Stimulated activated CD8-positive, alpha-beta memory T cell treated with anti-CD3 and anti-CD28 coated beads, Interleukin-7, amount 100 ng/mL, for 48 hours (primary cell): ENCODE measurements at places on chromosomes 2 and 18.

- DNase-seq, result no peak
Observed at GRCh38 chr2:44131177-44131576, 37.5 kb upstream of the PPM1B start.

- DNase-seq, result no peak
Observed at GRCh38 chr18:13511961-13512577, 214.3 kb downstream of the FAM210A start.

DNA sequence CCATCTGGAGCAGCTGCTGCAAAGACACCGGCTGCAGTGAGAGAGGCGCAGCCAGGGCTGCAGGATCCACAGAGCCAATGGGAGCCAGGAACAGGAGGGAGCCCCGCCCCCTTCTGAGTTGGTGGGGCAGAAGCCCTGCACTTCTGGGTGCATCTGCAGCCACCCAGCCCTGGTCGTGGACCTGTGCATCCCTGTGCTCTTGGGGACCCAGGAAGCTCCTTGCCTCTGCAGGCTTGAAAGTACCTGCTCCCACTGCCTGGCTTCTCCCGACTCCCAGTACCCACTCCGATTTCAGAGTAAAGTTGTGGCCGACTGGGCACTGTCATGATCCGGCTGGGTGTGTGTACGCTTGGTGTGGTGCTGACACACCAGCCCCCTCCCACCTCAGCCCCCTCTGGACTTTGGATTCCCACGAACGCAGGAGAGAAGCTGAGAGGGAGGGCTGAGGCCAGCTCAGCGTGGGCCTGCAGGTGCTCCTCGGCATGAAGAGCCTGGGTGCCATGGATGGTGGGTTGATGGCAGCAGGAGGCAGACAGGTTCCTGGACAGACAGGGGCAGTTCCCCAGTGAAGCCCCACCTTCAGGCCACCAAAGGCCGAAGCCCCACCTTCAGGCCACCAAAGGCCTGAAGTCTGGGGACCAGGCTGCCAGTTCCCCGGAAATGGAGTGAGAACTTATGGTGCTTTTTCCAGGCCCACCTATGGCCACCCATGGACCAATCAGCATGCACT lies 34.9 kb downstream of the LRRTM4 start:
- no peak for DNase-seq

DNA sequence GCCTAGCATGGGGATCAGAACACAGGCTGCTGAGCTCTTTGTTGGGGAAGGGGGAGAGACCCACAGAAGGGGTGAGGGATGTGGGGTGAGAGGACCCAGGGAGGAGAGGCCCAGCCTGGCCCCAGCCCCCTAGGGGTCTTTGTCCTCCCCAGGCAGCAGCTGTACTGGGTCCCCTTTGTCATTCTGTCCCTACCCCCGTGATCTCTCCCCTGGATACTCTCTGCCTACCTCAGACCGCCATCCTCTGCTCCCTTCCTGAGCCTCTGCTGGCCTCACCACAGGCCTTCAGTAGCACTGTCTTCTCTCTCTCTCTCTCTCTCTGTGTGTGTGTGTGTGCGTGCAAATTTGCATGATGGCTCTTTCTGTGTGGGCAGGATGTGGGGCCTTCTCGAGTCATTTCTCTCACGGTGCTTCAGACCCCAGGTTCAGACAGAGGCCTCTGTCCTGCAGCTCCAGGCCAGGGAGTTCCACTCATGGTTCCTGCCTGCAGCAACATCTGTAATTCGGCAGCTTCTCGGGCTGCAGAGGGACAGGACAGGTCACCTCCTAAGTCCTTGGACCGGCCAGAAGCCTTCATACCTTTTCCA lies 1.4 kb downstream of the PSD4 start:
- peak; percentile 55 for DNase-seq

DNA sequence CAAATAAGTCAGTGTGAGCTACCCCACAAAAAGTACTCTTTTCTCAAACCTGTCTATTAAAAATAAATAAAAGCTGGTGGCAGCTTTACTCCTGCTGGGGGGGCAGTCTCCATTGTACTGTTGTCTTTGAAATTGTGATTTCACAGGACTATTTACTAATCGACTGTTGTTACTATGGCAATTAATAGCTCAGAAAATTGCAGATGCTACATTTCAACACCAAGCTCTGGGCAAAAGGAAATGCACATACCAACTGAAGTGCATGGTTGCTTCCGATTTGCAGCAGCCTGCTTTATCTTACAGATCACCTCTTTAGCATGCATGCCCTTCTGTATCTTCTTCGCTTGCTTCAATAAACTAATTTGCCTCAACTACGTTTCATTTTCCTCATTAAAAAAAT lies 117.6 kb upstream of the DAPL1 start:
- DNase-seq, result no peak
